BJ (cell line): ENCODE measurements at places on chromosomes 2 and 18. TPM values are rescaled to one million over a fixed set of nuclear protein-coding genes. Genes with fewer than 3 reads are reported as not detected.

GRCh38 chr2:63590626-63591408 lies 2.1 kb downstream of the MDH1 start:
- DNase-seq, result no peak

DNA sequence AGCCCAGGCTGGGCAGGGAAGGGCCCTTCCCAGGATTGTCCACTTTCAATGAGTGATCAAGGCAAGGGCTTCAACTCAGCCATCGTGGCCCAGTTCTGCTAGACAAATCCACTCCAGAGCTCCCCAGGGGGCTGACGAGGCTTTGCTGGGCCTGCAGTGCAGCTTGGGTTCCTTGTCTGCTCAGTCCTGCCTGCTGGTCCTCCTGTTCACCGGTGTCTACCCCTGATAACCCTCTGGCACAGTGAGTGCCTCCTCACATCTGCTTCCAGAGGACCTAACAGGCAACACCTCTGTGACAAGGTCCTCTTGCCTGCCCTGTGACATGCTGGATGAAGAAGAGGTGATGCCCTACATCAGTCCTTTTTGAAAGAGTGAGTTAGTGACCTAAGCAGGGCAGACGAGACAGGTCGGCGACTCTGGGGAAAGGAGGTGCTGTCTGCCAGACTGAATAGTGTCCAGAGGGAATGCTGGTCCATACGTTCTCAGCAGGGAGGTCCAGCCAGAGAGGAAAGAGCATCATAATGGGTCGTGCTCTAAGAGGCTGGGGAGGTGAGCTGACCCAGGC lies 20.9 kb upstream of the KCNF1 start:
- no peak for DNase-seq

DNA sequence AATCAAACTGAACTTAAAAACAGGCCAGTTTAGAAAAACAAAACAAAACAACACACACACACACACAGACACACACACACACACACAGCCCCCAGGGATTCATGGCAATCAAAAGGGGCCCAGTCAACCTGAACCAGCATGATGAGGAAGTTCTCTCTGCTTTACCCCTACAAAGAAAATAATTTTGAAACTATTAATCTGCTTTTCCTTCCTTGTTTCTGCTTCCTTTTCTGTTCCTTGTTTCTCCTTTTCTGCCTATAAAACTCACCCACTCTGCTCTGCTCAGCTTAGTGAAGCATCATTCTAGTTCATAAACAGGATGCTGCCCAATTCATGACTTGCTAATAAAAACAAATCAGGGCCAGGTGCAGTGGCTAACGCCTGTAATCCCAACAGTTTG lies 203.1 kb downstream of the RAB3GAP1 start:
- DNase-seq, result no peak

DNA sequence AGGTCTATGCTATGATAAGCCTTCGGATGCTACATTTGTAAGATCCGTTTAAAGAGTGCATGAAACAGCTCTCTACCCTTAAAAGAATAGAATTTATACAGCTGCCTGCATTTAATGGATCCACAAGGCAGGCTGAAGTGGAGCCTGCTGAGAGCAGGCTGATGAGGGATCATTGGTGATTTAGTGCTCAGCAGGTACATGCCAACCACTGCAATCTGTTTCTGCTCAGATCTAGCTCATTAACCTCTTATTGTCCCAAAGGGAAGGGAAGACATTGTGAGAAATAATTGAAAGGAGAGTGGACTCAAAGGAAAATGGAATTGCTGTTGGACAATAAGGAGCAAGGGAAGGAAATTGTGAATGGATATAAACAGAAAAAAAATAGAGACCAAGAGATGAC lies 822.6 kb downstream of the TRIB2 start:
- DNase-seq, result no peak

- DNase-seq, result no peak
These were observed 28.9 kb downstream of the RRM2 start for GRCh38 chr2:10151462-10151861.

DNA sequence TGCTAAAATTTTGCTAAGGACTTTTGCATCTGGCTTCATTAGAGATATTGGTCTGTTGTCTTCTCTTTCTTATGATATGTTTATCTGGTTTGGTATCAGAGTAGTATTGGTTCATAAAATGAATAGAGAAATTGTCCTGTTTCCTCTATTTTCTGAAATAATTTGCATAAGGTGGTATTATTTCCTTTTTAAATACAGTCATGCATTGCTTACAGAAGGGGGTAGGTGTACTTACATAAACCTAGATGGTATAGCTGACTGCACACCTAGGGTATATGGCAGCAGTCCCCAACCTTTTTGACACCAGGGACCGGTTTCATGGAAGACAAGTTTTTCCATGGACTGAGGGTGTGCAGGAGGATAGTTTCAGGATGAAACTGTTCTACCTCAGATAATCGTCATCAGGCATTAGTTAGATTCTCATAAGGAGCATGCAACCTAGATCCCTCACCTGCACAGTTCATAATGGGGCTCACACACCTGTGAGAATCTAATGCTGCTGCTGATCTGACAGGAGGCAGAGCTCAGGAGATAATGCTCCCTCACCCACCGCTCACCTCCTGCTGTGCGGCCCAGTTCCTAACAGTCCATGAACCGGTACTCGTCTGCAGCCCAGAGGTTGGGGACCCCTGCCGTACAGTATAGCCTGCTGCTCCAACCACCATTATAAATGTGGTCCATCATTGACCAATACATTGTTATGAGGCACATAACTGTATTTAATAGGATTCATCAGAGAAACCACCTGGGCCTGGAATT lies 189.2 kb downstream of the FAM210A start:
- no peak for DNase-seq

DNA sequence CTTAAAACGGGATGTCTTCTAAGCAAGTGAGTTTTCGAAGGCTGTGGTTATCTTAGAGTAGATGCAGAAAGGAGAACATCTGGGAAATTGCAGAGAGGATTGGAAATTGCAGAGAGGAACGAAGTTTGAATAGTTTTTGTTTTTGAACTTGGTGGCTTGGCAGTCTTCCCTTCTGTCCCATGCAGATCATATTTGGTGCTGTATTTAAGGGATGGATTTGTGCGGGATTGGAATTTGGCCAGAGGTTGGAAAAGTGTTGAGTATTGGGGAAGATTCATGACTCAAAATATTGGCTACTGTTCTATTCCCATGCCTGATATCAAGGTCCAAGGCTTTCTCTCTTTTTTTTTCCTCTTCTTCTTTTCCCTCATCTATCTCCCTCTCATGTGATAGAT lies 18.2 kb downstream of the PTPRM start:
- DNase-seq, result no peak

Gene POTEC
- polyA plus RNA-seq, result not detected in 2 replicates
